Amniotic stem cell (primary cell): ENCODE measurements at places on chromosomes 16 and 17.

DNA sequence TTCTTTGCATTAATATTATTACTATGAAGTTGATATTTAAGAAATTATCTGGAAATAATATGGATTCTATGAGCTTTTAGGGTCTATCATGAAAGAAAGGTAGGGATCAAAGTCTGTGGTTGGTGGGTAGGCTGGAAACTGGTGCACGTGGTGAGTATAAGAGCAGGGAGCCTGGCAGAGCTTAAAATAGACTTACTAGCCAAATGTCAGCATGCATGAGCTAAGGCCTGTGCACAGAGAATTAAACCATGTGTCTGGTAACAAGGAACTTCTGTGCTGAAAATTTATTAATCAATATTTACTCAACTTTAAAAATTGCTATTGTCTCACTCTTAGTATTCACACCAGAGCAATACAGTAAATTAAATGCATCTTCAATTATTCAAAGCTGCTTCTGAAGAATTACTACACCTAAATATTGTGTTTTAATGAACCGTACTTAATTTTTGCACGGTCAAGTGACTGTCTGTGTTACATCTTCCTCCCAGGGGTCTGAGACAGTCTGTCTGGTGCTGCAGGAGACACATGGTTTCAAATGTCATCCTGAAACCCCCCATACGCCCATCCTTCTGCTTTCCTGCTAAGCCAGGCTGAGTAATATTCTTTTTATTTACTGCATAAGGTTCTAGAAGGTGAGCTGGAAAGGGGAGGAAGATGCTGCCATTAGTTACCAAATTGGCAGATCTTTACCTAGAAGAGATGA lies 161.0 kb upstream of the NLRP1 start:
- DNase-seq: no peak

GRCh38 chr17:12580640-12581039 lies 85.0 kb upstream of the MYOCD start:
- no peak for DNase-seq

GRCh38 chr17:78899361-78900260 lies 3.4 kb downstream of the CEP295NL start:
- no peak for DNase-seq

DNA sequence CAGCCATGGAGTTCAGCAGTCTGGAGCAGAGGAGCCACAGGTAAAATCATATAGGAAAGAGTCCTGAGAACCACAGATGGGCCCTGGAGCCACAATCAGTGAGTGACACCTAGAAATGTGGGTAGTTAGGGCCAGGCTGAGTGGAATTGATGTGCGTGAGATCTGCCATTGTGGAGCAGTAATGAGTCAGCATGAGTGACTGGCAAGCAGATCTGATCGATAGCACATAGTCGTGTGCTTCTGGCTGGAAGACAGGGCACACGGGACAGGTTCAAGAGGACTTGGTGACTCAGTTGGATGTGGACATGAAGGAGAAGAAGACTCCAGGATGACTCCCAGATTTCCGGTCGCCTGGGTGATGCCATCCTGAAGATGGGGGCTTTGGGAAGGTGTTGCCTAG lies 12.3 kb downstream of the ADORA2B start:
- no peak for DNase-seq

DNA sequence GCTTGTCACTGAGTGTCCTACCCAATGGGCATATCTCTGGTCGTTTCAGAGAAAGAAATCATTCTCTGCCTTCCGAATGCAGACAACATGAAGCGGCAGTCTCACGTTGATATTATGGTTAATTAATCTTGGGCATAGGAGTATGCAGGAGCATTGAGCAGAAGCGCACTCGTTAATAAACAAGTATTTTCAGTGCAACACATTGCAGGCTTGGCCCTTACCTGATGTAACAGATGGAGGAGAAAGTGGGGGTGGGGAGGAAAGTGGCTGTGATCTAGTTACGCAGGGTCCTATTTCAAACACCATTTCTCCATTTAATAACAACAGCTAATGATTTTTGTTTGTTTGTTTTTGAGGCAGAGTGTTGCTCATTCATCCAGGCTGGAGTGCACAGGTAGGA lies 414.0 kb upstream of the RBFOX1 start:
- no peak for DNase-seq

GRCh38 chr17:48100591-48101011 lies 677 bp downstream of the CBX1 start:
- no peak for DNase-seq

- no peak for DNase-seq
Measured at GRCh38 chr17:19302791-19303331, 59.7 kb downstream of the B9D1 start.

GRCh38 chr16:2791174-2791573 lies 3.8 kb upstream of the PRSS33 start:
- no peak for DNase-seq

GRCh38 chr16:80294172-80294571 lies 246.6 kb upstream of the DYNLRB2 start:
- DNase-seq: no peak

DNA sequence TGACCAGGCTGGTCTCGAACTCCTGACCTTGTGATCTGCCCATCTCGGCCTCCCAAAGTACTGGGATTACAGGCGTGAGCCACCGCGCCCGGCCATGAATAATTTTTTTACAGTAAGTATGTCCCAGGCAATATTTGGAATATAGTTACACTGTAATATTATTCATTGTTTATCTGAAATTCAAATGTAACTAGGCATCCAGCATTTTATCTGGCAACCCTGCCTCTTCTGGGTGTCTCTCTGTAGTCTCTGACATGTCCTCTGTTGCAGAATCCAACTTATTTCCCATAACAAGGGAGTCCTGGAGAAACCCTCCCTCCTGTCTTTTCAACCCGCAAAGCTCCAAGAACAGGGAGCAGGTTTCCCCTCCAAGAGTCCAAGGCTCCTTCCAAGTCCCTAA lies 36.9 kb upstream of the MYH10 start:
- no peak for DNase-seq

GRCh38 chr17:72846399-72846798 lies 246.1 kb downstream of the SLC39A11 start:
- no peak for DNase-seq

GRCh38 chr17:58677194-58677880 lies 14.5 kb downstream of the TEX14 start:
- no peak for DNase-seq

DNA sequence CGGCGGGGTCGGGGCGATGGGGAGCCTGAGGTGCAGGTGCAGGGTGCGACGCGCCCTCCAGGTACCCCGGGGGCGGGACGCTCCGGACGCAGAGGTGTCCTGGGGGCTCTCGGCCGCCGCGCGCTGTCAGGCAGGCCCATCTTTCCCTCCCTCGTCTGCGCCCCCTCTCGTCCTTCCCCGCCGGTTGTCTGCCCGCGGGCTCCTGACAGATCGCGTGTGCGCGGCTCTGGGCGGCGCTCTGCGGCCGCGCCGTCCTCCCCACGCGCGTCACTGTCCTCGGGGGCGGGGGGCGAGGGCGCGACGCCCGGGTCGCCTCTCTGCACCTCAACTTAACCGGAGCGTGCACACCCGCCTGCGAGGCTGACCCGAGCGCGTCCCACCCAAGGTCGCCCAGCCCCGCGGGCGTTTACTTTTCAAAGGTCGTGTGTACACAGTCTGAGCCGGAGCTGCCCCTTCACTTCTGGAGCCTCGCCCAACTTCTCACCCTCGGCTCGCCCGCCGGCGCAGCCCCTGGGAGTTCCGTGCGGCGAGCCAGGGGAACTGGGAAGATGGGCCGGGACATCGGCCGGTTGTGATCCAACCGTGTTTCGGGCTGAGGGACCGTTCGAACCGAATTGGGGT lies 512 bp downstream of the AKAP1 start:
- no peak for DNase-seq

DNA sequence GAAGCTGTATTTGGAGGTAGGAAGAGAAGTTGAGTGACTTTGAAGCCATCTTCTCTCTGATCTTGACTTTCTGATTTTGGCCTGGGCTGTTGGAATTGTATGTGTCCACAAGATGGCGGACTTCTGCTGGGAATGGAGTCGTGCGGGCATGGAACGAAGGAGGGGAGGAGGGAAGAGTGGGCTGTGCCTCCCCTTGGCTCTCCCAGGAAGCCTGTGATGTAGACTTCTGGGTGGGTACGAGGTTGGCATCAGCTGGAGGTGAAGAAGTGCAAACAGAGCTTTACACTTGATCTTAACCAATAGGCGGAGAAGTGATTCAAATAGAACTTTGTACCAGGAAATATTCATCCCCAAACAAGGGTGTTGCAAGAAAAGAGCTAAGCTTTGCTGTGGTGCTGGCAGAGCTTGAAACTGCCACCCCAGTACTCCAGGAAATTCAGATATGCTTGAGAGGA lies 7.4 kb upstream of the TMEM220 start:
- DNase-seq: peak; percentile 13

GRCh38 chr17:16033729-16034349 lies 34.2 kb downstream of the TTC19 start:
- no peak for DNase-seq

GRCh38 chr16:49599704-49600103 lies 226.1 kb downstream of the C16orf78 start:
- DNase-seq: no peak

GRCh38 chr17:31446195-31446967 lies 54.9 kb downstream of the RAB11FIP4 start:
- DNase-seq: no peak

DNA sequence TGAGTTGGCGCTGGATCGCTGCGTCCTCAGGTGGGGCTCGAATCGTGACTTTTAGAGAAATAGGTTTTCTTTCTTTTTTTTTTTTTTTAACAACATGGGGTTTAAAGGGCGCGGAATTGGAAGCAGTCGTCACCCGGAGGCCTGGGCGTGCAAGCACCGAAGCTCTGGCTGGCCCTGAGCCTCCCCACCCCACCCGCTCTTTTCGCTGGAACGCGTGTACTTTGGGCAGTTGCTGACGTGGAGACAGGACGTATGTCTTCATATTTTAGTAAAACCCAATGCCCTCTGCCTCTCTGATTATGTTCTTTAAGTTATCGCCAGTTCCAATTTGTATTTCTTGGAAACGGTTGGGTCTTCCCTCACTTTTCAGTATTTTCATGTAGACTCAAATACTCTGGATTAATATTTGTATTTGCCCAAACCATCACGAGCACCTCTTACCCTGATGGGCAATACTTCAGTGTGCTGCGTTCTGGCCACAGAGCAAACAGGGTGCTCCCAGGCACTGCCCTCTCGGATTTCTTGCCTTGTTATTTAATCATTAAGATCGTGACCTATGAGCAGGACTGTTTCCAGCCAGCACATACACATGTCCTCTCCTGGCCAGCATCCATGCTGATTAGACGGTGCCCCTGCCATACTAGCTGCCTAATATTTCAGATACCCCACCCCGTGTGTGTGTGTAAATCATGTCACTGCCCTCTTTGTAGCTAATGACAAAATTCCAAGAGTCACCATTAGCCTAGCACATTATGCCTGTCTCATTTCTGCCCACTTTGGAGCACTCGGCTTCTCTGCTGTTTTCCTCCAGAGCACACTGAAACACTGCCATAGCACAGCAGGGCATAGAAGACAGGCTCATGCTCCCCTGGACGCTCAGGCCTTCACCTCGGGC lies 805 bp upstream of the C16orf95 start:
- DNase-seq: peak; percentile 50

DNA sequence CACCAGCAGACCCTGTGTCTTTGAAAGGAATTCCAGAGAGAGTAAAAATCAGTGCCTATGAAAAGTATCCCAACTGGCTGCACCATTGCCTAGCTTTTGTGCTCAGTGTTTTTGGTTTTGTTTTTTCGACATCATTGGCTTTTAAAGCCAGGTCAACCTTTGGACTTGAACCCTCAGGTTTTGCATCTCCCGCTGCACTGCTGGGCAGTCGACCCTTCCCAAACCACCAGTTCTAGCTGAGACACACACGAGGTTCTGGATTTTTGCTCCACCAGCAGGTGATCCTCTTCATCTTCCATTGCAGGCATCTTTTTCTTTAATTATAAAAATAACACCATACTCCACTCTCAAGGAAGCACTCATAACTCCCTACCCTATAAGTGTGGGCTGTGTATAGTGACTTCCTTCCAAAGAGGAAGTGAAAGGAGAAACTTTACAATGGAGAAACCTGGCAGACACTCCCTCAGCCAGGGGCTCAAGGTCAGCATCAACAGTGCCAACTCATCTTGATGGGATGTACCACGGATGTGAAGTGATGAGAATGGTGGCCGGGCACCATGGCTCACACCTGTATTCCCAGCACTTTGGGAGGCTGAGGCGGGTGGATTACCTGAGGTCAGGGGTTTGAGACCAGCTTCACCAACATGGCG lies 57.8 kb downstream of the BMERB1 start:
- no peak for DNase-seq

- no peak for DNase-seq
Measured at GRCh38 chr17:2929881-2930533, 133.4 kb downstream of the OR1D5 start.

- DNase-seq: no peak
Measured at GRCh38 chr17:37492167-37492566, 2.5 kb downstream of the DUSP14 start.

GRCh38 chr16:48434653-48435317 lies 49.6 kb upstream of the SIAH1 start:
- DNase-seq: no peak

DNA sequence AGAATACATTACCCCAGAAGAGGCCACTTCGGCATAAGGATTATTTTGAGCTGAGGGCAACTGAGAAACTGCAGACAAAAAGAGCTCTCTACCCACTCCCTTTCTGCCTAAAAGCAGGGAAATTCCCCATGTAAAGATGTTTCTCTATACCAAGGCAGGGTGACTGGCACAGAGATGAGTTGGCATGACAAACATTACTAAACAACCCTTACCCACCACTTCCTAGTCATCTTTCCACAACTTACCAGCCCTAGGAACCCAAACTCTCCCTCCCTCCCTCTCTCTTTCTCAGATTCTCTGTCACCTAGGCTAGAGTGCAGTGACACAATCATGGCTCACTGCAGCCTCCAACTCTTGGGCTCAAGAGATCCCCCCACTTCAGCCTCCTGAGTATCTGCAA lies 68.6 kb downstream of the EMP2 start:
- no peak for DNase-seq
